ENCODE measurements at places on chromosomes 7 and 10. TPM values are rescaled to one million over a fixed set of nuclear protein-coding genes. Genes with fewer than 3 reads are reported as not detected.

The CNPY1 gene
- not detected for total RNA-seq

The GJD4 gene
- not detected for total RNA-seq

The OGDH gene
- total RNA-seq: 134 TPM

The ST7 gene
- 6.1 TPM for total RNA-seq

The IKZF1 gene
- total RNA-seq: 301 TPM

The TBRG4 gene
- total RNA-seq: 85.1 TPM

The LIPJ gene
- not detected for total RNA-seq

The AS3MT gene
- 1.0 TPM for total RNA-seq

The ABCA13 gene
- total RNA-seq: not detected

The RNF32 gene
- 1.8 TPM for total RNA-seq

The CPXM2 gene
- not detected for total RNA-seq

The SUMF2 gene
- 112 TPM for total RNA-seq

The STEAP1 gene
- total RNA-seq: not detected

The UTF1 gene
- not detected for total RNA-seq

The RBP3 gene
- not detected for total RNA-seq

The EGFR gene
- total RNA-seq: not detected

The GPR26 gene
- total RNA-seq: not detected

The VCL gene
- 245 TPM for total RNA-seq

The LAMTOR4 gene
- total RNA-seq: 124 TPM

The PDE1C gene
- total RNA-seq: not detected

The CLRN3 gene
- total RNA-seq: not detected

Data from T-helper 17 cell (primary cell).